ENCODE measurements at places on chromosomes 16 and 17. TPM values are rescaled to one million over a fixed set of nuclear protein-coding genes. Genes with fewer than 3 reads are reported as not detected.

The DNAAF1 gene
- polyA plus RNA-seq = 0.31 TPM

The BEAN1 gene
- 1.8 TPM for polyA plus RNA-seq

The ANKFN1 gene
- 1.2 TPM for polyA plus RNA-seq

The CDRT15 gene
- polyA plus RNA-seq = not detected

The TP53TG3 gene
- polyA plus RNA-seq = not detected

The RGS9 gene
- polyA plus RNA-seq = 3.3 TPM

All from hepatocyte (in vitro differentiated cells).